ENCODE measurements at places on chromosomes 6 and 20.

- DNase-seq: no peak
These were observed 82.2 kb downstream of the TIAM2 start for GRCh38 chr6:155077331-155077730.

DNA sequence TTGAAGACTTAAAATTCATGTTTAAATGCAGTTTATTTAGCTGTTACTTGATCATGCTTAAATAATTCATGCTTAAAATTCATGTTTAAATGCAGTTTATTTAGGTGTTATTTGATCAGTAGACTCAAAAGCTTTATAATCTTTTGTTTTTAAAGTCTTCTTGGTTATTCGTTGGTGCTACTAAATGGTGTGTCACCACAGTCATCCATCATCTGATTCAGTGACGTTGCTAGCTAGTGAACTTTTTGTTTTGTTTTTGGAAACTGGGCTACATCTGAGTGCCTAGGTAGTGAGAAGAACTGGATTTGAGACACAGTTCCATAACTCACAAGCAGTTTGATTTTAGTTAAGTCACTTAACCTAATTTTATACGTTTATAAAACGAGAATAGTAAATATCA is 20.9 kb downstream of the SCAF8 start:
- no peak for DNase-seq

GRCh38 chr6:169490830-169491229 is 211.0 kb downstream of the WDR27 start:
- DNase-seq: no peak

GRCh38 chr6:35722121-35722761 is 14.6 kb upstream of the ARMC12 start:
- DNase-seq: no peak

DNA sequence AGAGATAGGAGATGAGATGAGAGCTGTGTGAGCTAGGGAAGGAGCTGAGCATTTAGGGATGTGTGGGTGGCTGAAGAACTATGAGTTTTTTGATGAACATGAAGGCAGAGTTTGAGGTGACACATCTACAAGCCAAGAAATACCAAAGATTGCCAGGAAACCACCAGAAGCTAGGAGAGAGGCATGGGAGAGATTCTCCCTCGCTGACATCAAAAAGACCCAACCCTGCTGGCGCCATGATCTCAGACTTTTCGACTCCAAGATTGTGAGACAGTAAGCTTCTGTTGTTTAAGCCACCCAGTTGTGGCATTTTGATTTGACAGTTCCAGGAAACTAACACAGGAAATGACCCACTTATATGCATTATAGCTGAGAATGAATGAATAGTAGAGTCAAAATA is 790.9 kb downstream of the TFAP2A start:
- DNase-seq: no peak

- no peak for DNase-seq
These were observed 55.5 kb upstream of the ARMH2 start for GRCh38 chr6:24854077-24854666.

Data from stimulated activated CD4-positive, alpha-beta T cell treated with anti-CD3 and anti-CD28 coated beads, Interleukin-12 subunit alpha, Interleukin-12 subunit beta, amount 100 ng/mL, for 24 hours (primary cell).